ENCODE measurements at places on chromosomes 4 and X.

- DNase-seq = no peak
Observed at GRCh38 chrX:132958091-132958703, at the start of gene HS6ST2. Gene HS6ST2 (minus strand): TSS chrX:132958629.

- no peak for DNase-seq
Observed at GRCh38 chr4:54737421-54737820, 79.7 kb downstream of the KIT start.

DNA sequence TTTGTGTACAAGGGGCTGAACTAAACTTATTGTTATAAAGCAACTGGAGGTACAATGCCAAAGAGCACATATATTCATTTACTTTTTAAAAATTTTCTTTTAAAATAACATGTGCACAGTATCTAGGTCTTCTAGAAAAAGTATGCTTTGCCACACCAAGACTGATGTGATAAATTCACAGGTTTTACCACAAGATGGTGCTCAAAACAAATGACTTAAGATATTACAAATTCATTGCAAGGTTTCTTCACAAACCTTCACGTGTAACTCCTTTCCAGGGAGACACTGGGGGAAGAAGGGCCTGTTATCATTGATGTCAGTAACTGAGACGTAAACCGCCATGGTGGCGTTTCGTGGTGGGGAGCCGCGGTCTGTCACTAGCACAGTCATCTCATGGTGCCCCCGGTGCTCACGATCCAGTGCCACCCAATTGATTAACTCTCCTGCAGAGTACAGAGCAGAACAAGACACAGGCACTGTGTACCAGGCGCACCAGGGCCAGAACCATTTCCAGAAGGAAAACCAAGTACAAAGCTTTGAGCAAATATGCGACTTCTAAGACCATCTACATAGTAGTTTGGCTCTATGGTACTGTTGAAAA is 162.2 kb downstream of the DCHS2 start:
- no peak for DNase-seq

DNA sequence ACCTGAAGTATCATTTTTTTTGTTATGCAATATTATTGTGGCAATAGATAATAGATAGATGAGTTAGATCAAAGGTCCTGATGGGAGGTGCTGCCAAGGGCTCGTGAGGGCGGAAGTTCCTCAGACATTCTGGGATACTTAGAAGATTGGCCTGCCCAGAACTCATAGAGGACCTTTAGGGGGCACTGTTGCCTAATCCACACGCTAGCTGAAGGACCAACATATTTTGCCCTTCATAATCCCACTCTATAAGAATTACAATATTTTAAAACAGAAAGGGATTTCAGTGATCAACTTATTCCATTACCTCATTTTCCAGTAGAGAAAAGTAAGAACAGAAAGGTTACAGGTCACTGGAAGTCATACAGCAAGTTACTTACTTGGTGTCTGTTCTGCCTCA is 22.9 kb upstream of the COX7B2 start:
- DNase-seq = no peak

- no peak for DNase-seq
Observed at GRCh38 chr4:172134521-172134920, 321.3 kb downstream of the GALNTL6 start.

GRCh38 chr4:27006646-27007045 is 146.0 kb downstream of the STIM2 start:
- DNase-seq = no peak

- no peak for DNase-seq
Observed at GRCh38 chr4:8038719-8039251, 99.1 kb upstream of the AFAP1 start.

GRCh38 chr4:84264652-84265051 is 234.4 kb downstream of the NKX6-1 start:
- no peak for DNase-seq

- DNase-seq = peak; percentile 93
Observed at GRCh38 chr4:1579901-1580691, 104.0 kb downstream of the FAM53A start.

- DNase-seq = no peak
Observed at GRCh38 chrX:25019707-25020390, 4.1 kb upstream of the ARX start.

DNA sequence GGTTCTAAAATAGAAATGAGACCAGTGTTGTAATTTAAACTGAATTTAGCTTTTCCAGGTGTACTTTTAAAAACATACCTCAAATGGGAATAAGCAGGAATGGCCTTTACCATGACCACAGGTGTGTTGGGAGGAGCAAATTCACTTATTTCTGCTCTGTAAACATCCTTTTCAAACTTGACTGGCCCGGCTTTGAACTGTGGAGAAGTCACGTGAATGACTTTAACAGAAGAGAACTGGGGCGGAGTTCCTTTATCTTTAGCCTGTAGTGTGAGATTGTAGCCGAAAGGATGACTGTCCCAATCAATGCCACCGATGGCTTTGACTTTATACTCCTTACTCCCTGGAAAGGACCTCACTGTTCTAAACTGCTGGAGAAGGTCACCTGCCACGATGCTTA is 15.1 kb downstream of the FAT1 start:
- DNase-seq = no peak

GRCh38 chr4:98502031-98502430 is 156.4 kb downstream of the TSPAN5 start:
- DNase-seq = no peak

GRCh38 chrX:15359701-15360100 is 24.4 kb upstream of the PIGA start:
- no peak for DNase-seq

DNA sequence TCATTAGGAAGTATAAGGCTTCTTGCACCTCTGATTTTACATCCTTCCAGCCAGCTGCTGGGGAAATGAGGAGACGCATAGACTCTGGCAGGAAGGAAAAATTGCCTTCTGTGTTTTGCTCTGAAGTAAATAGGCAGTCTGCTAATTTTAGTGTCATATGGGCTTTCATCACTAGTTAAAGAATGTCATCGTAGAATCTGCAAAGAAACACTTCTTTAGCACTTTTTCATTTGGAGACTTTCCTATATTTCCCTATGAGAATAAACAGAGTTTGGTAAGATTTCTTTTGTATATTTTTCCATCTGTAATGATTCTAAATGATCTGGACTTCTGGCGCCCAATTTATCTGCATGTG is 3.3 kb downstream of the ADGRL3 start:
- DNase-seq = no peak

DNA sequence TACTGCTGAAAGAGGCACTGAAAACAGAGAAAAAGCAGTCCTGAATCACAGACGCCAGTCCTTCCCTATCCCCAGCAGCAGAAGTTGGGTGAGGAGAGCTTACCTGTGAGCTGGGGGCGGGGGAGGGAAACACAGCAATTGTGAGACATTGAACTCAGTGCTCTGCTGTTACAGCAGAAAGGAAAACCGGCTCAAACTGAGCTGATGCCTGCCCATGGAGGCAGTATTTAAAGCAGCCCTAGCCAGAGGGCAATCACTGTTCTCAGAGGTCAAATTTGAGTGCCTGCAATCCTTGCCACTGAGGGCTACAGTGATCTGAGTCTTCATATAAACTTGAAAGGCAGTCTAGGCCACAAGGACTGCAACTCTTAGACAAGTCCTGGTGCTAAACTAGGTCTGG is 220.7 kb downstream of the GRXCR1 start:
- no peak for DNase-seq

- DNase-seq = no peak
Observed at GRCh38 chrX:9534686-9535085, 69.8 kb downstream of the TBL1X start.

DNA sequence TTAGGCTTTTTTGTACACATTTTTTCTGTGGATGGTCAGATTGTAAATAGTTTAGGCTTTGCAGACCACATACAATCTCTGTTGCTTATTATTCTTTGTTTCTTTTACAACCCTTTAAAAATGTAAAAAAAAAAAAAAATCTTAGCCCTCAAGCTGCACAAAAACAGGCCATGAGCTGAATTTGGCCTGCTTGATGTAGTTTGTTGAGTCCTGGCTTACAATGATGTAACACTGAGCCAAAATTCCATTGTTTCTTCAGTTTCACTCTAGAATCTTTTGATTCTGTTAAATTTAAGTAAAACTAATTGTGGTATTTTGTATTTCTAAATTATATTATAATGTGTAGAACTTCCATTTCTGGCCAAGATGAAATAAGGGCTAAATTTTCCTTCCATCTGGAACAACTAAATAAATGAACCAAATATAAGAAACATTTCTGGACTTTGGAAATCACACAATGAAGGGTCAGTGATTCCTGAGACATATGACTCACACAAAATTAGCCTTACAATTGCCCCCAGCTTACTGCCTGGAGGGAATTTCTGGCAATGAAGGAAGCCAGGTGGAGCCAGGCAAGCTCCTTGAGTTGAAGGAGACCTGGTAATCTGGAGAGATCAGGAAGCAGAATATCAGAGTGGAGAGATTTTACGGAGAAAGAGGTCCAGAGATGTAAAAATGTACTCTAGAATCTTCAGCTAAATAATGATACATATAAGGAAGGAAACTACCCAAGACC is 29.8 kb downstream of the IQCM start:
- no peak for DNase-seq

DNA sequence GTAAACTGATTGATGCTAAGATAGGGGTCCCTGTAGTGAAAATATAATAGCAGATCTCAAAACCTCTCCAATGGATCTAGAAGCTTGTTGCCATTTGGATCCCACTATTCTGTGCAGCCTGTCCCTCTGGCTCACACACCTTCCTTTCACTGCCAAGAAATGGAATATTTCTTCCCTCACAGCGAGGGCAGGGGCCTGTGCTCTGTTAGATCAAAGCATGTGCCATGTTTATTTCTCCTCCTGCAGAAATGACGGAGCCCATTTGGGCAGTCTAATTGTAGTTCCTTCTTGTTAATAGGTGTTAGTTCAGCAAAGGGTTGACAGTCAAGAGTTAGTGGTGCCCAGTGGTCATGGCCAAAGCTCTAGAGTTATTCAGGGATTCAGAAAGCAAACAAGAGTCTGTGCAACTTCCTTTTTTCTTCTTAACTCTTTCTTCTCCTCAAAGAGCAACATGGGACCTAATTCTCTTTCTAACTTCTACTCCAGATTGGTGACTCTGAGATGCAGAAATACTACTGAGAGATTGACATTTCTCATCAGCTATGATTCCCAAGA is 106.8 kb downstream of the STOX2 start:
- no peak for DNase-seq

- DNase-seq = peak; percentile 25
Observed at GRCh38 chr4:110164856-110165255, 33.6 kb downstream of the ELOVL6 start.

DNA sequence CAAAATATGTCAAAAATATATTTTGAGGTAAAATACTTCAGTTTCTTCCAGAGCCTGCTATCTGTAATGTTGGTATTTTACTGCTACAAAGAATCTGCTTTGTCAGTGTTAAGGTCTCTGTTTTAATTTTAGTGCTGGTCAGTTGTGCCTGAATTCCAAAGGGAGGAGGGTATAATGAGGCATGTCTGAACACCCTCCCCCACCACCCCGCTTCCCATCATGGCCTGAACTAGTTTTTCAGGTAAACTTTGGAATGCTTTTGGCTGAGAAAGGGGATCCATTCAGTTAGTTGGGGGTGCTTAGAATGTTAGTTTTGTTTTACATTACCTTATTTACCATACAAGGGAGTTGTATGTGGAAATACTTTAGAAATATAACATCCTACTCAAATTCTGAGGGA is 158.5 kb downstream of the MID1IP1 start:
- no peak for DNase-seq

DNA sequence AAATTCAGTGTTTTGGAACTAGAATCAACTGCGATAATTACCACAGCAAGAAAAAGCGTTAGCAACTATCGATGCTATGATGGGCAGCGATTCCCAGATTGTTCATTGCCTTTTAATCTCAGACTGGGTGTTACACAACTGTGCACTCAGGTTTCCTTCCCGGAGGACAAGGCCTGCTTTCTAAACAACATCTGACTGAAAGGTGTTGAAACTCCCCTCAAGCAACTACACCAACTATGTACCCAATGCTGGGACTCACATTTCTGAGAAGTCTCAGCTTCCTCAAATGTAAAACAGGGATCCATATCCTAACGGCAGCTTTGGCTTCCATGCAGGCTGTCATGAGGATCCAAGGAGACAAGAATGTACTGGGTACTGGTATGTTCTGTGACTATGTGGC is 8.2 kb downstream of the GABRE start:
- DNase-seq = no peak

- no peak for DNase-seq
Observed at GRCh38 chr4:6806924-6807626, 24.5 kb downstream of the KIAA0232 start.

DNA sequence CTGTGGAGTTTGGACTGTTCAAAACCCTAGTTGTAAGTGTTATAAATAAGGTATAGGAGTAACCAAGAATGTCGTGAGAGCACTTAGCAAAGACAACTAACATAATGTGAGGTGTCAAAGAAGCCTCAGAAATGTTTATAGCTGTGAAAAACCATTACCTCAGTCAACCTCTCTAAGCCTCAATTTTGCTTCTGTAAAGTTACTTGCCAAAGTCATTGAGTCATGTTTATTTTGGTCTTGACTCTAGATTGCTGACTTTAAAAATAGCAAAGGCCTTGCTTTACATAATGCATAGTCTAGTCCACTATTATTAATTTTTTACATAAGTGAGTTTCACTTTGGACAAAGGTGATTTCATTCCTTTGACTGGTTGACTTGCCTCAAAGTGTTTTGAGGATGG is 257.6 kb upstream of the CXXC4 start:
- DNase-seq = no peak

DNA sequence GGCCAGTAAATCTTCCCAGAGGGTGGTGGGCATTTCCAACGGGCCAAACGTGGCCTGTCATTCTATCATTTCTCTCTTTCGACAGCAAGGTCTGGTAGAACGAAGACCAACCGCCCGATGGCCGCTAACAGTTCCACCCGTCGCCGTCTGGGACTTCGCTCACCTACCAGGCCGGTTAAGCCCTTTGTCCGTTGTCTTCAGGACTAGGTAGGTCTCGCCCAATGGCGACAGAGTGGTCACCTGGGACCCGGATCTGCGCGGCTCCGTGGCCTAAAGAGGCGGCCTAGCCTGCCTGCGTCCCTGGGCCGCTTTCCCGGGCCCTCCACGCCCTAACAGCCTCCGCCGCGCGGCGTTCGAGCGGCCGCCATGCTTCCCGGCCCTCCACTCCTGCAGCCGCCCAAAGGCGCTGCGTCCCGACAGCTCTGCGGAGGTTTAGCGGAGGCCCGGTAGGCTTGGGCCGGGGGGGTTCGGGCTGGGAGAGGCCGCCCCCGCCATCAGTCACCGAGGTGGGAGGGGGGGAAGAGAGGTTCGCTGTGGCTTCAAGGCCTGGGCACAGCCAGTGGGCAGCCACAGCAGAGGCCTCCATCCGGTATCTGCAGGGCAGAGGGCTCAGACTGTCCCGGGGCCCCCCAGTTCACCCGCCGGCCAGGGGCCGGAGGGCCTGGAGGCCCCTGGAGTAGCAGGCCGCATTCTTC is 194.0 kb upstream of the BRWD3 start:
- DNase-seq = no peak

All from activated CD8-positive, alpha-beta memory T cell treated with anti-CD3 and anti-CD28 coated beads, Interleukin-2, amount 50 U/mL, for 4 hours (primary cell).